ENCODE measurements at places on chromosomes 4 and X. TPM values are rescaled to one million over a fixed set of nuclear protein-coding genes. Genes with fewer than 3 reads are reported as not detected.

Gene GNRHR
- not detected for polyA plus RNA-seq

Gene KIT
- 1.0 TPM for polyA plus RNA-seq

Gene GASK1B
- polyA plus RNA-seq, result 62.5 TPM

Gene FRAS1
- 0.08 TPM for polyA plus RNA-seq

Gene WDR17
- 2.7 TPM for polyA plus RNA-seq

Gene VEGFC
- not detected for polyA plus RNA-seq

Gene NKX6-1
- 0.74 TPM for polyA plus RNA-seq

- H3K27me3 ChIP-seq, result no peaks in the 10 kb centered on the region
These were observed 71.7 kb downstream of the FANCB start for GRCh38 chrX:14801136-14801535.

GRCh38 chr4:141330616-141331015, 109.9 kb downstream of the ZNF330 start:
- H3K27me3 ChIP-seq, result no peaks in the 10 kb centered on the region
- H3K27ac ChIP-seq, result no peak overlapping the region
- no peak for DNase-seq
- no peak overlapping the region for H3K4me3 ChIP-seq
- no peaks in the 10 kb centered on the region for H3K36me3 ChIP-seq

- H3K4me1 ChIP-seq, result peaks cover 3% of the 10 kb centered on the region
- no peak for DNase-seq
- H3K4me3 ChIP-seq, result no peak overlapping the region
- H3K27ac ChIP-seq, result no peak overlapping the region
These were observed 519.0 kb downstream of the IL15 start for GRCh38 chr4:142155347-142155746.

- no peaks in the 10 kb centered on the region for H3K36me3 ChIP-seq
- H3K4me3 ChIP-seq, result no peak overlapping the region
- no peaks in the 10 kb centered on the region for H3K27me3 ChIP-seq
- H3K27ac ChIP-seq, result no peak overlapping the region
- DNase-seq, result no peak
- no peaks in the 10 kb centered on the region for H3K4me1 ChIP-seq
These were observed 64.6 kb downstream of the FHIP1A start for GRCh38 chr4:151473521-151474097.

- DNase-seq, result no peak
- no peak overlapping the region for H3K27ac ChIP-seq
- no peaks in the 10 kb centered on the region for H3K36me3 ChIP-seq
- H3K4me3 ChIP-seq, result no peak overlapping the region
These were observed 318.6 kb upstream of the BMP3 start for GRCh38 chr4:80711956-80712355.

DNA sequence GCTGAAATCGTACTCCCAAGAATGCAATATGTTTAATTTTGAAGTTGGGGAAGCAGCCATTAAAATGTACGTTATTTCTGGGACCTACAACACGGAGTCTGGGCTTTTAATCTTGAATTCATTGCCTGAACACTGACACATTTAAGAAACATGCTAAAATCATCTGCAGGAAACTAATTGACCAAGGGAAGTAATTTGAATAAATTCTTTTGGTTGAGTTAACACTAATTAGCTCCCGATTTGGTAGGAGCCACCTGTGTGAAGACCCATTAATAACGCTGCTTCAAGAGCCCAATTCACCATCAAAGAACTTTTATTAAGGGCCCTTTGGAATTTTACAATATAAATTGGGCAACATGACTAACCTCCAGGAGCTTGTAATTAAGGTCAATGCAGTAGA, 309.2 kb downstream of the RAB28 start:
- H3K36me3 ChIP-seq, result peaks cover 2% of the 10 kb centered on the region
- no peaks in the 10 kb centered on the region for H3K4me1 ChIP-seq
- H3K4me3 ChIP-seq, result no peak overlapping the region
- H3K27me3 ChIP-seq, result no peaks in the 10 kb centered on the region
- H3K27ac ChIP-seq, result no peak overlapping the region

- H3K36me3 ChIP-seq, result no peaks in the 10 kb centered on the region
- H3K27me3 ChIP-seq, result no peaks in the 10 kb centered on the region
- no peak for DNase-seq
- H3K27ac ChIP-seq, result no peak overlapping the region
- no peaks in the 10 kb centered on the region for H3K4me1 ChIP-seq
- no peak overlapping the region for H3K4me3 ChIP-seq
These were observed 73.8 kb upstream of the PHOX2B start for GRCh38 chr4:41822325-41822724.

GRCh38 chr4:7156761-7157488, 35.4 kb upstream of the SORCS2 start:
- H3K36me3 ChIP-seq, result no peaks in the 10 kb centered on the region
- DNase-seq, result no peak
- no peaks in the 10 kb centered on the region for H3K27me3 ChIP-seq

- H3K27ac ChIP-seq, result no peak overlapping the region
- no peak overlapping the region for H3K4me3 ChIP-seq
- H3K36me3 ChIP-seq, result no peaks in the 10 kb centered on the region
These were observed 12.7 kb downstream of the ART3 start for GRCh38 chr4:76087007-76087769.

GRCh38 chr4:2324891-2325290, 63.0 kb upstream of the MXD4 start:
- no peak for DNase-seq
- H3K27ac ChIP-seq, result no peak overlapping the region
- no peaks in the 10 kb centered on the region for H3K36me3 ChIP-seq

- no peak overlapping the region for H3K27ac ChIP-seq
- no peaks in the 10 kb centered on the region for H3K36me3 ChIP-seq
- H3K4me1 ChIP-seq, result no peaks in the 10 kb centered on the region
- H3K27me3 ChIP-seq, result no peaks in the 10 kb centered on the region
These were observed 42.3 kb downstream of the AFF2 start for GRCh38 chrX:148542481-148543255.

GRCh38 chrX:51825436-51825835, 68.0 kb upstream of the MAGED1 start:
- H3K27ac ChIP-seq, result no peak overlapping the region
- no peak for DNase-seq
- no peak overlapping the region for H3K4me3 ChIP-seq

DNA sequence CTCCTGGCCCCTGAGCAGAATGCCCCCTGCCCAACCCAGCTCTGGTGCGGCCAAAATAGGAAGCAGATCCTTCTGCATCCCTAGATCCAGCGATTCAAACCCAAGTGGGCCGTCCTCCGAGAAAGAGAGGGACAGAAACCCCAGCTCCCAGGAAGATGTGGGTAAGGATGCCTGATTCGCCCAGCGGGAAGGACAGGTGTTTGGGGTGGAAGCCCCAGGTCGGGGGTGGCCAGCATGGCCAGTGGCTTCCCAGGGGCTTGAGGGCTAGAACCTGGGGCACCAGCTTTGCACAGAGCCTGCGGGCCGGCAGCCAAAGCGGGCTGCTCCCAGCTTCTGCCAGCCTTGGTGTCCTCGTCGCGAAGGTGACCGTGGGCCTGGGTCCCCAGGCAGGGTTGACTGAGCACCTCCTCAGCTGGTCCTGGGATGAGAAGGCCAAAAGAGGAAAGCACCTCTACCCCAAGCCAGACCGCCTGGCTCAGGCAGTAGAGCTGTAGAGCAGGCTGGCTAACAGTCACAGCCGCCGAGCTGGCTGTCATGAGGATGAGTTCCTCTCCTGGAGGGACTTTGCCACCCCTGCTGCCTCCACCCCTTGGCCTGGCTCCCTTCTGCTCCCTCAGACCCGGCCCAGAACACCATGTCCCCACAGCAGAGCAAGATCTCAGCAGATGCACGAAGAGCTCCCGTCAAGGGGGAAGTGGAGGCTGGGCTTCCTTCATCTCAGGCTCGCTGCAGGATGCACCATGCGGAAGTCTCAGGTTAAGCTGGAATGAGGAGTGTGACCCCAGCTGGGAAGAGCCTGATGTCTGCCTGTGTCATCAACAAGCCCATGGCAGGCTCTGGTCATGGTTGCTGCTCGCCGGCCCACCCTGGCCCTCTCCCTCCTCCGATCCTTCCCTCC, 59.9 kb downstream of the CPZ start:
- H3K4me1 ChIP-seq, result no peaks in the 10 kb centered on the region
- no peak overlapping the region for H3K27ac ChIP-seq
- H3K4me3 ChIP-seq, result no peak overlapping the region
- no peaks in the 10 kb centered on the region for H3K27me3 ChIP-seq
- no peaks in the 10 kb centered on the region for H3K36me3 ChIP-seq
- no peak for DNase-seq

Measured in aorta (tissue), 5 donors.